T-helper 2 cell (primary cell): ENCODE measurements at places on chromosomes 1 and 21.
A peak's percentile ranks its signal among the peaks of the same experiment; 100 is the strongest.

DNA sequence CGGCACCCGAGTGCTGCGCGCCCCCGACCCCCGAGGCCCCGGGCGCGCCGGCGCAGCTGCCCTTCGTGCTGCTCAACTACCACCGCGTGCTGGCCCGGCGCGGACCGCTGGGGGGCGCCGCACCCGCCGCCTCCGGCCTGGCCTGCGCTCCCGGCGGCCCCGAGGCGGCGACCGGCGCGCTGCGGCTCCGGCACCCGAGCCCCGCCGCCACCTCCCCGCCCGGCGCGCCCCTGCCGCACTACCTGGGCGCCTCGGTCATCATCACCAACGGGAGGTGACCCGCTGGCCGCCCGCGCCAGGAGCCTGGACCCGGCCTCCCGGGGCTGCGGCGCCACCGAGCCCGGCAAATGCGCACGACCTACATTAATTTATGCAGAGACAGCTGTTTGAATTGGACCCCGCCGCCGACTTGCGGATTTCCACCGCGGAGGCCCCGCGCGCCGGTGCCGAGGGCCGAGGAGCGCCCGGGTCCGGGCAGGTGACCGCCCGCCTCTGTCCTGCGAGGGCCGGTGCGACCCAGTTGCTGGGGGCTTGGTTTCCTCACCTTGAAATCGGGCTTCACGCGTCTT is 49.0 kb downstream of the SIM2 start:
- peak; percentile 62 for DNase-seq

DNA sequence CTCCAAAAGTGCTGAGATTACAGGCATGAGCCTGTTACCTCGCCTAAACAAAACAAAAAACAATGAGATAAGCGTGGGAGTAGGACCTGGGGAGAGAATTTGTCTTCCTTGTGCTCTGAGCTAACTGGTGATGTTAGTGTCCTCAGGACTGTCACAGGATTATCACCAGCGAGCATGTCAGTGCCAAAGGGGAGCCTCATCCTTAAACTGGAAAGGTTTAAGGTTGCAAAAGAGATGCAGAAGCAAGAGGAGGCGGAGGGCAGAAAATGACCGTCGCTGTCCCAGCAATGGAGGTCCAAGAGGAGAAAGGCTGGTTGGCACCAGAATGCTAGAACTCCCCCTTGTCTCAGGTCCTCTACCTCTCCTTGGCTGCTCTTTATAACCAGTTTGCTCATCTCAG is 3.9 kb downstream of the SYPL2 start:
- DNase-seq: no peak

- DNase-seq: no peak
Measured at GRCh38 chr1:115652236-115652788, 10.5 kb downstream of the VANGL1 start.

DNA sequence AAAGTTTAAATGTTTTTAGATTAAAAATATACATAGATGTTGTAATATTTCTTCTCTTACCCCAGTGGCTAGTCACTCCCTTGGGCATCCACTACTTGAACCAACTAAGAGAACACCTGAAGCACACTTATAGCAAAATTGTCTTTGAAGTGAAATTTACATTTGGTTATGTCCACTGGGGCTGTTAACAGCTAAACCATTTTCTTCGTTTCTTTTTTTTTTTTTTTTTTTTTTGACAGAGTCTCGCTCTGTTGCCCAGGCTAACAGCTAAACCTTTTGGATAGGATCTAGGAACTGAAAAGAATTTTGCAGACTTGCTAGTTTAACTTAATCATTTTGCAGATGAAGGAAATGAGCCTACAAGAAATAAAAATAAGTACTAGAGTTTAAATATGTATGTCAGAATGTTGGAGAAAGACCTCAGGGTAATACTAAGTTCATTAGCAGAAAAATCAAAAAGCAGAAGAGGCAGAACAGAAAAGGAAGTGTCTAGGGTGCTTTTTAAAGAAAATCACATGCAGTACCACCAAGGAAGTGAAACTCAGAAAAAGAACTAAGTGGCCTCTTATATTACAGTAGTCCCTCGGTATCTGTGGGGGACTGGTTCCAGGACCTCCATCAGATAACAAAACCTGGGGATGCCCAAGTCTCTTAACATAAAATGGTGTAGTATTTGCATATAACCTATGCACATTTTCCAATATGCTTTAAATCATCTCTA is 11.8 kb downstream of the DRAM2 start:
- DNase-seq: no peak

- DNase-seq: no peak
Measured at GRCh38 chr21:32813265-32813903, 41.8 kb upstream of the PAXBP1 start.

DNA sequence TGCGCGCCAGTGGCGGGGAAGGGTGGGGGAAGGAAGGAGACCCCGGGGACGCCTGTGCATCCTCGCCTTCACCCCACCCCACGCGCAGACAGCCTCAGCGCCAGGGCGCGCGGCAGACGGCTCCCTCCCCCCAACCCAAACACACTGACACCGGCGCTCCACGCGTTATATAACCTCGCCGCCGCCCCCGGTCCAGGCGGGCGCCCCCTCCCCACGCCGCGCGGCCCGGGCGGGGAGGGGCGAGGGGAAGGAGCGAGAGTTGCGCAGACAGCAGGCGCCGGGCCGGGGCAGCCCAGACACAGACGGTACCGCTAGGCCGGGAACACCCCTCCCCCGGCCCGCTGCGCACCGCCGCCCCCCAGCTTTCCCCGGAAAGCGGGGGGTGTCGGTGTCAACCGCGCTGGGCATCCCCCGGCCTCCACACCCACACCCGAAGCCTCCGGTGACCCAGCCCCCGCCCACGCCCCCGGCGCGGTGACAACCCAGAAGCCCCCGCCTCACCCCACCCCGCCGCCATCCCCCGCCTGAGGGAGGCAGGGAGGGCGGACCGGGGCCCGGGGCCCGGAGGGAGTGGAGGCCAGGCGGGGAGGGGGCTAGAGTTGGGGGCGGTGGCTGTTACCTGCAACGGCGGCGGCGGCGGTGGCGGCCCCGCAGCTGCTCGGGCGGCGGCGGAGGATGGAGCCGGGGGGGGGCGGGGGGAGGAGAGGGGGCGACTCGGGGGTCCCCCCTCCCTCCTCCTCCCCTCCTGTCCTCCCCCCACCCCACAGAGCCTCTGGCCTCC is 432 bp downstream of the AKT3 start:
- DNase-seq: peak; percentile 66

DNA sequence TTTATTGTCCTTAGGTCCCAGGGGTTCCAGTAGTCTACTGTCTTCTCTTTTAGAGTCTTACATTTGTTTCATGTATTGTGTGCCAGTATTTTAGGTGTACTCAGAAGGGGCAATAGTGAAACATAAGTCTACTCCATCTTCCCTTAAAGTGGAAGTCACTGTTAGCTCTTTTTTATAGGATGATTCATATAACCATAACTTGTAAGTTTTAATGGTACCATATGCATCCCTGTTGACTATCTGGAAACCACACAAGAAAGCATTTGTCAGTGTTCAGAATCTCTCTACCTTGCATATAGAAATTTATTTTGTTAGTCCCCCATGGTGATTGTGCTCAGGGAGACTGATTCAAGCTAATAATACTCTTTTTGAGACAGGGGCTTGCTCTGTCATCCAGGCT is 149.9 kb downstream of the HS2ST1 start:
- DNase-seq: no peak

DNA sequence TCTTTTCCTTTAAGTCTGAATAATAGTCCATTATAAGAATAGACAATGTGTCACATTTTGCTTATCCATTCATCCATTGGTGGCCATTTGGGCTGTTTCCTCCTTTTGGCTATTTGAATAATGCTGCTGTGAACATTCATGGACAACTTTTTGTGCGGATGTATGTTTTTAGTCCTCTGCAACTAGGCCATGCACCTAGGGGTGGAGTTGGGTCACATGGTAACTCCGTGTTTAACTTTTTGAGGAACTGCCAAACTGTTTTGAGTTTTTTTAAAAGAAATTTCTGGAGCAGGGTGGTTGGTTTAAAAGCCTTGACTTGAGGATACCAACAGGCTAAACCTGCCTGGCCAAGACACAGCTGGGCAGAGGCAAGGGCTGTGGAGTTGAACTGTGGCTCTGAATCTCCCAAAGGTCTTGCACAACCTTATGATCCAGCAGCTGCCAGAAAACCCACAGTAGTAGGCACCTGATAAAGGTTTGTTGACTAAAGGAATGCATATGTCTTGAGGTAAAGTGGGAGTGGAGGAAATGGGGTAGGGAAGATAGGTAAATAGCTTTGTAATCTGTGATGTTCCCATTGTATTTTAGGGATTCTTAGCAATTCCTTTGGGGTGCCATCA is 5.6 kb upstream of the RPTN start:
- no peak for DNase-seq

DNA sequence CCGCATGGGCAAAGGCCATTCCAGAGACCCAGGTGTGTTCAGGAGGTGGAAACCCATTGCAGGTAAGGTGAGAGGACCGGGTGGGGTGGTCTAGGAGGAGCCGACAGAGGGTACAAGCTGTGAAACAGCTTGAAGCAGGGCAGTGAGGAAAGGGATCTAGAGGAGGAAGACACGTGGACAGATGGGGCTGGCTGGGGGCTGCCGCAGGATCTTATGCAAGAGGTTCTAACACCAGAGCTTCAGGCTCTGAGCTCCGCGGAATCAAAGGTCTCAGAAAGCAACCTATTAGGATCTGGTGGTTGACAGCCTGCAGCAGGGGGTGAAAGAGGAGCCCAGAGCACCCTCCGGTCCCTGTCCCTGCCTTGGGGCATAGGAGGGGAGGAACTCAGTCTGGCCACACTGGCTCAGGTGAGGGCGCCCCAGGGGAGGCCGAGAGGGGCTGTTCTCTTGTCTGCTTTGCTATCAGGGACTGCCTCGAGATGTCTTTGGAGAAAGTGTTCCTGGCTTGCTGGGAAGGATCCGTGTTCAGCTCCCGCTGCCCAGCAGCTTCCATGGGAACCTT is 1.9 kb downstream of the TFF1 start:
- no peak for DNase-seq

- DNase-seq: no peak
Measured at GRCh38 chr1:6870086-6870485, 84.8 kb downstream of the CAMTA1 start.

DNA sequence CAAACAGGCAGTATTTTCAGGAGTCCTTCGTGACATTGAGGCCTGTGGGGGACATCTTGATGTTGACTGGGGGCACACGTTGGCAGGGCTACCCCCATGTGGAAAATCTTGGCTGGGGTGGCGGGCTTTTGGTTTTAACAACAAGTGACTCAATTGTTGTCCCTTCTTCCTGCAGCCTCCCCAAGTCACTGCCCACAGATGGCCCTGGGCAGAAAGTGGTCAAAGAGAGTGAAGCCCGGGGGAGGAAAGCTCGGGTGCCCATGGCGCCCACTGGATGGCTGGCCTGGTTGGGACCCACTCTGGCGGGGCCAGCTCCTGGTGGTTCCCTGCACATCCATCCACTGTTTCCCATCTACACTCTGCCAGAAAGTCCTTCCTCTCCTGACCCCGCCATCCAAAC is 24.6 kb upstream of the ZNF648 start:
- DNase-seq: no peak

DNA sequence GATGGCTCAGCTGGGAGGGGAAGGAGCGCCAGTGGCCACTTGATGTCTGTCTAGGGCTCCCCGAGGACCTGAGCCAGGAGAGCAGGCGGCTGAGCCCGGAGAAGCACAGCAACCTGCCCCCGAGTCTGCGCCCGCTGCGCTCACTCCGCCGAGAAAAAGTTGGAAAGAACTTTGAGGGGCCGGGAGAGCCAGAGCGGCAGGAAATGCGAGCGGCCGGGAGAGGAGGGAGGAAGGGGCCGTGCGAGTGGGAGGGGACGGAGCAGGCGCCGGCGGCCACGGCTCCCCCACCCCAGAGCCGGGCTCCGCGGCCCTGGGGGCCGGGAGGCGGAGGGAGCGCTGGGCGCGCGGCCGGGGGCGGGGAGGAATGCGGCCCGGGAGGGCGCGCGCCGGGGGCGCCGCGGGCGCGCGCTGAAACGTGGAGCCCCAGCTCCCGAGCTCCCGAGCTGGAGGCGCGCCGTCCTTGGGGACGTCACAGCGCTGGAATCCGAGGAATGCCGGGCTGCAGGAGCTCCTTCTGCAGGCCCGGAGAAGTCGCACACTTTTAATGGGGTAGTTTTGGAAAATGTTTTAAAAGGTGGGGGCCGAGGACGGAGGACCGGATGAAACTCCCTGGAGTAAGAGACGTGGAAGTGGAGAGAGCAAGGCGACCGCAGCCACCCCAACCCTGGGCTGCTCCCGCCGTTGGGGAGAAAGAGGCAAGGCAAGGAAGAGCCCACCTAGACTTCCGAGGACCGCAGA is at the start of gene PTPN14:
Gene PTPN14, minus strand, starts transcription at position 167 of the 738 bp plus-strand sequence. CDS start 86,799 bp downstream, outside the sequence.
- DNase-seq: peak; percentile 35

DNA sequence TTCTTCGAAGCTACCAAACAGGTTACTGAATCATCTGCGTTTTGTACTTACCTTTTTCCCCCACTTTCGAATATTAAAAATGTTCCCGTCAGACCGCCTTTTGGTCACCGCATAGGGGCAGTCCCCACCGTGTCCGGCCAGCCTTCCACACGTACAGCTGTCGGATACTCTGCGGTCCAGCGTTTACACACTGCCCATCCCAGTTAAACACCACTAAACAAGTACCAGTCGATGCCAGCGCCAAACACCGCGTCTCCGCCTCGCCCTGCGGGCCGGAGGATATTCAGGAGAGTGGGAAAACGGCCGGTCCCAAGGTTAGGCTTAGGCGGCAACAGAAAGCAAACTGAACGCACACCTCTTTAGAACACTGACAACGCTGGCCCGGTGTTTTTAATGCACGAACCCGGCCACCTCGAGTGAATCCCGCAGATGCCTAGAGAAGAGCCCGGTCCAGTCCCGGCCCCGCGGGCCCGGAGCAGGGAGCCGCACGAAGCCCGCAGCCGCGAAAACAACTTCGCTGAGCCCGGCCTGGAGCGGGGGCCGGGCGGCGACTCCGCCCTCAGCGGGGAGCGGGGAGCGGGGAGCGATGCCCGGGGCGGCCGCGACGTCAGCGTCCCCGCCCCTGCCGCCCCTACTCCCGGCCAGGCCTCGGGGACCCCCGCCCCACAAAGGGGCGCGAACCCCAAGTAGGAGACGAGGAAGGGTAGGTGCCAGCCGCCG is 730 bp upstream of the PHF13 start:
- no peak for DNase-seq

- DNase-seq: no peak
Measured at GRCh38 chr1:83583351-83584014, 415.4 kb downstream of the TTLL7 start.

DNA sequence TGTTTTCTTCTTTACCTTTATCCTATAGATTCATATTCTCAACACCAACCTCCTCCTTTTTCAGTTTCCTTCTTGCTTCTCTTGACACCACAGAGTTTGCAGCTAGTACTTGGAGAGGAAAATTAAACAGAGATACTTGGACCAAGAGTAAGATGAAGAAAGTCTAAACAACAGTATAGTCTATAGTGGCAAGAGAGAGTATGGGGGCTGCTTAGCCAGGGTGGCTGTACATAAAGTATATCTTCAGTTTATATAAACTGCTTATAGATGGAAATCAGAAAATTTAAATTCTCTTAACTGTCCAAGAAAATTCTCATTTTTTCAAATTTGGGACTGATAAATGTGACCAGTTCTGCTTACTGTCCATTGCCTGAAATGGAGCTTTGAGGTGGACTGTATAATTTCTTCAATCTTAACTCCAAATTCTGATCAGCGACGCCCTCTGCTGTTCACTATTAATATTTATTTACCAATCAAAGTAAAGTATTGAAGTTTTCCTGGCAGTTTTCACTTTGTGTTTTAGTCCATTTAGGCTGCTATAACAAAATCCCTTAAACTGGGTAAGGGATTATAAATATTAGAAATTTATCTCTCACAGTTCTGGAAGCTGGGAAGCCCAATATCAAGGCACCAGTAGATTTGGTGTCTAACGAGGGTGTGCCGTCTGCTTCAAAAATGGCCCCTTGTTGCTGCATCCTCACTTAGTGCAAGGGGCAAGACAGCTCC is 14.8 kb upstream of the METTL18 start:
- DNase-seq: peak; percentile 28

GRCh38 chr1:108007531-108007930 is 42.6 kb upstream of the VAV3 start:
- no peak for DNase-seq

- DNase-seq: no peak
Measured at GRCh38 chr1:40431385-40431784, 18.9 kb upstream of the ZFP69B start.
